Stimulated activated CD4-positive, alpha-beta T cell treated with anti-CD3 and anti-CD28 coated beads, Interleukin-4, amount 100 ng/mL, for 24 hours (primary cell): ENCODE measurements at places on chromosomes 7 and 10.

DNA sequence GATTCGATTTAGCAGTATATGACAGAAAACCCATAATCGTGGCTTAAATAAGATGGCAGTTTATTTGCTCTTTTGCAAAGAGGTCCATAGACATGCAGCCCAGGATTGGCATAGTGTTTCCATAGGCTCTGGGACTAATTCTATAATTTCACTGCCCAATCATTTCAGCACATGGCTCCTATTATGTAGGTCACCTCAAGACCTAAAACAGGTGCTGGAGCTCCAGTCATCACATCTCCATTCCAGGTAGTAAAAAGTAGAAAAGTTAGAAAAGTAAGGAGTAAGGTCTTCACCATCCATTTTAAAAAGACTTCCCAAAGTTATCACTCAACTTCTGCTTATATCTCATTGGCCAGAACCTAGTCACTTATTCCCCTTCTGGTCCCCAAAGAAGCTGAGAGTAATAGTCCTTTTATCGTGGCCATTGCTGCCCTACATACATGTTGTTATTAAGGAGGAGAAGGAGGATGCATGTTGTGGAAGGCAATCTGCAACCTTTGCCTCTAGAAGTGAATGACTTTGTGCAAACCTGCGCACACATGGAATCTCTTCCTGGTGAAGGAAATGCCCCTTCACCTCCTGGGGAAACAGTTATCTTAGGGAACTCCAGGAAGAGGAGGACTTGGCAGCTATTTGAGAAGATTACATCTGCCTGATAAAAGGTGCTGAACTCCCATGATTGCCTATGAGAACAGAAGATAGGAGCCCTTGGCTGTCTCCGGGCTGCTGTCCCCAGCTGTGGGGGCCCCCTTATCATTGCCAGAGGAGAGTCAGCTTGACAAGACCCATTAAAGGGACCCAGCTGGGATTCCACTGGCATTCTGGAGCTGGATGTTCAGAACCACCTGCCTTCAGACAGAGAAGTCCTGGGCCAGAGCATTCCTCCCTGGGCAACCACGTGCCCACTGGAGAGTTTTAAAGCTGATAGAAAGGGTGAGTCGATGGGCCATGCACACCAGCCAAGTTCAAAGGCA, 330.6 kb upstream of the ZMIZ1 start:
- no peak for DNase-seq

DNA sequence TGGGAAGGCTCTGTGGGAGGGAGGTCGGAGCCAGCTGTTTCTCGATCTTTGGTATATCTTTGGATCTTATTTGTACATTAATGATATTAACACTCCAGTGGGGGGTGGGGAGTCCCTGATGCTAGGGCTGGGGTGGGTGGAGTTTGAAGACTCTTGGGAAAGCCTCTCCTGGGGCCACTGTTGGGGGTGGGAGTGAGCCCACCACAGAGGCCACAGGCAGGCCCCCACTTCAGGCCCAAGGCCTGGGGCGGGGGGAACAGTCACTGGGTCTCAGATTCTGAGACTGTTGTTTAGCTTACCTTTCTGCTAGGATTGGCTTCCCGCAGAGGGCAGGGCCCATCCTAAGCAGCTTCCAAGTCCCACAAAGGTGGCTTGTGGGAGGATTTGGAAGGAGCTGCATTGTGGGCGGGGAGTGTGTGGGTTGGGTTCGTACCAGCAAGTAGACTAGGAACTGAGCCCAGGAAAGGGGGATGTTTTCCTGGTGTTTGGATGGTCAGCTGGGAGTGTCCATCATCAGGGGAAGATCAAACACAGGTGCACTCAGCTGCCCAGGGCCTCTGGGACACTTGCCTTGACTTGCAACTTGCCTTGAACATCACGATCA, 11.9 kb downstream of the YKT6 start:
- DNase-seq: no peak

- DNase-seq: no peak
Measured at GRCh38 chr7:15678653-15679052, 7.8 kb downstream of the MEOX2 start.

DNA sequence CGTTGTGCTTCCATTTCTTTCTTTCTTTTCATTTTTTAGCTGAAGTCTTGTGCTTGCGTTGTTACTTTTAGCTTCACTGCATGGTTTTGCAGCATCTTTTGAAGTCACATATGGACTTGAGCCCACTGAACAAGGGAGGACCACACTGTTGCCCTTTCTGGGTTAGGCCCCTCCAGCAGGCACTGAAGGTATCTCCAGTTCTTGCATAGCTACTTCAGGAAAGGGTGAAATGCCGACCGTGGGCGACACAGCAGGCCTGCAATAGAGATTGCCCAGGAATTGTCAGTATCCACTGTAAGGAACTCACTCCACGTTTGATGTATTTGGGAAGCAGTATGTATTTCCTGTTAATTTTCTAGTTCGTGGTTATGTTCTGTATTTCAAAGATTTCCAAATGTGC, 85.1 kb downstream of the WDR37 start:
- DNase-seq: no peak

DNA sequence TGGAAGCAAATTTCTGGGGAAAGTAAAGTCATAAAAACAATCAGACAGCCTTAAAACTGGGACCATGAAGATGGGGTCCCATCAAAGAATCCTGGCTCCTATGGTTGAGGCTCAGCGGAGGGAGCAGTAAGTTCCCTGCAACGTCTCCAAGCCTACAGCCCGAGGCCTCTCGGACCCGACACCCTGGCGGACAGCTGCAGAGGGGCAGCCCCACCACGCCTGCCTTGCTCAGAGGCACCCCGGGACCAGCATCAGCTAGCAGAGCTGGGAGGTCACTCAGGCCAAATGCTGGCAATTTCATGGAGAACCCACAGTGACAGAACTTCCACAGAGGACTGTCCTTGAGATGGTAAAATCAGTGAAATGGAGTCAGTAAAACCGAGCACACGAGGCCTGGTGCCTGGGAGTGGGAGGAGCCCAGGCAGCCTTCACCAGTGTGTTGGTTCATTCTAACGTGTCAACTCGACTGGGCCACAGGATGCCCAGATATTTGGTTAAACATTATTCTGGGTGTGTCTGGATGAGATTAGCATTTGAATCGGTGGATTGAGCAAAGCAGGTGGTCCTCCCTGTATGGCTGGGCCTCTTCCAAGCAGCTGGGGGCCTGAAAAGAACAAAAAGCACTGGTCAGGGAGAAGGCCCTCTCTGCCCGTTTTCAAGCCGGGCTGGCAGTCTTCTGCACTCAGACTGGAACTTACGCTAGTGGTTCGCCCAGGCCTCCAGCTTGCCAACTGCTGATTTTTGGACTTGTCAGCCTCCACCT, 96.2 kb upstream of the INSIG1 start:
- no peak for DNase-seq

DNA sequence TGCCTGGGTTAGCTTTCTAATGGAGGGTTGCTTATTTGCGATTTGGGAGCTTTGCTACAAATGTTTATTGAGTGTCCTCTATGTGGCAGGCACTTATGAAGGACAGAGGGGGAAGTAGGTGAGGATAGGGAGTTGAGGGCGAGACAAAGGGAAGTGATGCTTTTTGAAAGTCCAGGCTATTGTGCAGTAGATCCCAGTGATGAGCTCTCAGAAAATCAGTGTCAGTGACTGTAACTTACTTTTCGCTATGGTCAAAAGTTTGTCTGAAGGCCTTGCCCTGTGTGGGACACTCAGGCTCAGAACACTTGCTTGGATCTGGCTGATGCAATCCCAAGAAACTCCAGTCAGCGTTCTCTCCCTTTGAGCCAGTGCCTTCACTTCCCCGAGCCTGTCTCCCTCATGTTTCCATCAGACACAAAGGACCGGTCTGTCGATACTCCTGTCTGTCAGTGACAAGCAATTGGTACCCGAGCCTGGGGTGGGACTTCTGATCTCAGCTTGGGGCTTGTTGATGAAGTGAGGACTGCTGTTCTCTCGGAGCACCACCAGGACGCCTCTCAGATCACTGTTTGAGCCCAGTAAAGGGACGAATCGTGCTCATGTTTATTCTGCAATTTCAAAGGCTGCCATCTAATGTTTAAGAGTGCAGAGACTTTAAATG, 63.1 kb upstream of the SORCS3 start:
- no peak for DNase-seq

DNA sequence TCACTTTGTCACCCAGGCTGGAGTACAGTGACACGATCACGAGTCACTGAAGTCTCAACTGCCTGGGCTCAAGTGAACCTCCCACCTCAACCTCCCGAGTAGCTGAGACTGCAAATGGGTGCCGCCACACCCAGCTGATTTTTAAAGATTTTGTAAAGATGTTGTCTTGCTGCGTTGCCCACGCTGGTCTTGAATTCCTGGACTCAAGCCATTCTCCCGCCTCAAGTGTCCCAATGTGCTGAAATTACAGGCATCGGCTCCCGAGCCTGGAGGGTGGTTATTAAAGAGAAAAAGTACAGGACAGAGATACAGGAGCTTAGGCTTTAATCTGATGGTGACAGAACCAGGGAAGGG, 55.1 kb downstream of the KCTD7 start:
- DNase-seq: no peak

DNA sequence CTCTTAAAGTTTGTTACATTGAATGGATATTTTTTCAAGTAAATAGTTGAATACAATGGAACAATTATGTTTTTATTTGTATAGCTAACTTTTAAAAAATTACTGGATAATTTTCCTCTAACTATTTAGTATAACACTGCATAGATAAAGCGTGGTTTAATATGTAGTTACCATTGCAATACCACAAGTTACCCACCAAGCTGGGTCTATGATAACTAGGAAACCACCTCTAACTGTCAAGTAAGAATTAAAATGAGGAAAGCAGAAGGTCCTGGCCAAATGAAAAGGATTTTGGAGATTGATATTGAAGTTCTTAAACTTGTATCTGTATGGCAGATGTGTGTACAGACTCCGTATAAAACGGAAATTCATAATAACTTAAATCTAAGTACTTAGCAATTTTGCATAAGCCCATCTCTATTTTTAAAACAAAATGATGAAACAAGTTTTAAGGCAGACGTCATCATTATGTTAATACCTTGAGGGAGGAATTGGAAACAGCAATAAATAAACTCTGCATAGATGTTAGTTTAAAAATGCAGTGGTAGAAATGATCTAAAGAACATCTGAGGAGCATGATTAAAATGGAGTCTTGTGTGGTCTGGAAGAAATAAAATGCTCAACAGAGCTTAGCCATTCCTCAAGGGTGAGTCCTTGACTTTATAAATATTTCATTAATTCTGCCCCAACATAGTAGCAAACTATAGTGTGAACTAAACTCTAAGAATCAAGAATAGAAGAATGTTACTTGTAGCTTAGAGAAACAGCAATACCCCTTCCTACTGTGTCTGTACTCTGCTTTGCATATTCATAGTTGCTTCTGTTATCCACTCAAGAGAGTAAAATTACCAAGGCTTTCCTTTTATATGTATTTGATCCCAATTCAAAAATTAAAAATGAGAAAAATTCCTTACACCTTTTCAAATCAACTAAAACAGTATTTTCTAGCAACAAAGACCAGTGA, 206.4 kb upstream of the FERD3L start:
- no peak for DNase-seq

DNA sequence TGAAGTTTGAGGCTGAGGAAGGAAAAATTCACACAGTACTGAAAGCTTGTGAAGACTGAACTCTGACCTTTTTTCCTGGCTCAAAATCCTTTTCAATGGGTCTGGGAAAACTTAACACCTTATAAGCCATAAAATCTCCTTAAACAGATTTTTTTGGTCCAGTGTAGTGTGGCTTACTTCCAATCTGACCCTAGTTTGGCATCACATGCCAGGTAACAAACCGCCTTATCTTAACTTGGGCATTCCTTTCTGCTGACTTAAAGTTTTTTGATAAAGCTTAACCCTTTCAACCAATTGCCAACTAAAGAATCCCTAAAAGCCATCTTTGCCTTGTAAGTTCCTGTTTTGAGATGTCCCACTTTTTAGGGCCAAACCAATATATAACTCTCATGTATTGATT, 13.2 kb upstream of the ITPRID1 start:
- no peak for DNase-seq

- no peak for DNase-seq
Measured at GRCh38 chr7:140635345-140635744, 5.3 kb downstream of the DENND2A start.

GRCh38 chr10:127159648-127160245, 36.6 kb downstream of the INSYN2A start:
- no peak for DNase-seq

DNA sequence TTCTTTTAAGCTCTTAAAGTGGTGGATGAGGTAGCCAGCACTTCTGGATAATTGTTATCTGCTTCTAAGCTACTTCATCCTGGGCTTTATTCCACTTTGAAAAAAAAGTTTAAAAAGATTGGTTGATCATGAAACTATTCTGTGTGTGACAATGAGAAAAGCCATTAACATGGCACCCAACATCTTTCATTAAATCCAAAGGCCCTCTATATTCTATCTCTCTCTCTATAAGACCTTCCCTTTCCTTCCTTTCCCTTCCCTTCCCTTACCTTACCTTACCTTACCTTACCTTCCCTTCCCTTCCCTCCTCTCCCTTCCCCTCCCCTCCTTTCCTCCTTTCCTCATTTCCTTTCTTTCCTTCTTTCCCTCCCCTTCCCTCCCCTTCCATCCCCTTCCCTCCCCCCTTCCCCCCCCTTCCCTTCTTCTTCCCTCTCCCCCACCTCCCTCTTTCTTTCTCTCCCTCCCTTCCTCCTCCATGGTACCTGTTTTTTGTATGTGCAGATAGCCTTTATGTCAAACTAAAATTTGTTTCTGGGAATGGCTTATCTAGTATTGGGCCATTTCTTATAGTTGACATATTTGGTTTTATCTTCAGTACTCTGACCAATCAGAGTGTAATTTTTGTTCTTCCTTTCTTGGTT, 218.7 kb downstream of the DKK1 start:
- no peak for DNase-seq

DNA sequence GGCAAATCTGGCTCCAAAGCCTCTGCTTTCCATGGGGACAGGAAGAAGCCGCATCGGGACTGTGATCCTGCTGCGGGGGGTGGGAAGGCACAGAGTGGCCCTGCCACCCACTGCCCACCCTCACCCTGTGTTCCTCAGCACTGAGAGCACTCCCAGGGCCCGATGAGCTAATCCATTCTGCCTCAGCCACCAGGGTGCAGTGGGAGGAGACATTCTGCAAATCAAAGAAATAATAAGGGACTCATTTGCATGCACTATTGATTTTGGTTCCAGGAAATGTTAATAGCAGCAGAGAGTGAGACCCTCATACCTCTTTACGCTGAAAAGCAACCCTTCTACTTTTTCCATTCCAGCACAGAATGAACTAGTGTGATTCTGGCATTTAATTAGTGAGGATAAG, 572.8 kb downstream of the INHBA start:
- DNase-seq: no peak

- no peak for DNase-seq
Measured at GRCh38 chr7:27994639-27995038, 186.0 kb downstream of the JAZF1 start.
